Left lung (tissue), 14 donors: ENCODE measurements at places on chromosomes 16 and 17. TPM values are rescaled to one million over a fixed set of nuclear protein-coding genes. Genes with fewer than 3 reads are reported as not detected.

- DNase-seq, result no peak
These were observed 63.5 kb downstream of the SPACA3 start for GRCh38 chr17:33055171-33055611.

- no peak for DNase-seq
These were observed 80.3 kb downstream of the TNRC6C start for GRCh38 chr17:78038748-78039288.

DNA sequence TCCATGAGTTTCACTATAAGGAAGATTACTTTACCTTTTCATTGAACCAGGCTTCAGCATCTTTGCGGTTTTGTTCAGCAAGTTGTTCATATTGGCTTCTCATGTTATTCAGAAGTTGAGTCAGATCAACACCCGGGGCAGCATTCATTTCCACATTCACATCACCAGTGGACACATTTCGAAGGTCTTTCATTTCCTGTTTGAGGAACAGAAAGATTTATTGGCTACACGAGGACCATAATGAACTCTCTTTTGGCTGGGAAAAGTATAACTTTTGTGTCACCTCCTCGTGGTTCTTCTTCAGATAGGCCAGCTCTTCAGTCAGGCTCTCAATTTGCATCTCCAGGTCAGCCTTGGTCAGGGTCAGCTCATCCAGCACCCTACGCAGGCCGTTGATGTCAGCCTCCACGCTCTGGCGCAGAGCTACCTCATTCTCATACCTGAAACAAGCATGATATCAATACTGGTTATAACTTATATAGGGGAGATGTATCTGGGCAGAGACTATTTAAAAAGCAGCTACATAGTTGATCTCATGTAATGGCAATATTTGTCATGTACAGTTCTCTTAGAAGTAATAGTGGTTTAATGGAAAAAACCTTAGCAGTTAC, 2.1 kb downstream of the KRT10 start:
- DNase-seq, result no peak

- no peak for DNase-seq
These were observed 3.2 kb upstream of the TCAP start for GRCh38 chr17:39661744-39662541.

DNA sequence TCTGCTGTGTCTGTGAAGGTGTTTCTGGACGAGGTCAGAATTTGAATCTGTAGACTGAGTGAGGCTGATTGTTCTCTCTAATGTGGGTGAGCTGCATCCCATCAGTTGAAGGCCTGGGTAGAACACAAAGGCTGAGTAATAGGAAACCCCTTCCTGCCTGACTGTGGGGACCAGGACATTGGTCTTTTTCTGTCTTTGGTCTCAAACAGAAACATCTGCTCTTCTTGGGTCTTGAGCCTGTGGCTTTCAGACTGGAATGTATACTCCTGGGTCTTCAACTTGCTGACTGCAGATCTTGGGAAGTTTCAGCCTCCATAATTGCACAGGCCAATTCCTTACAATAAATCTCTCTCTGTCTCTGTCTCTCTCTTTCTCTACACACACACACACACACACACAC, 19.6 kb upstream of the LRRC75A start:
- no peak for DNase-seq

The TBC1D3C gene
- total RNA-seq, result not detected
